ENCODE measurements at places on chromosomes 1 and 21.

GRCh38 chr1:13513895-13514546 is at the start of gene LRRC38:
Gene LRRC38, minus strand, starts transcription at chr1:13514003. Its CDS starts 410 bp downstream, at chr1:13513593.
- no peak for DNase-seq

DNA sequence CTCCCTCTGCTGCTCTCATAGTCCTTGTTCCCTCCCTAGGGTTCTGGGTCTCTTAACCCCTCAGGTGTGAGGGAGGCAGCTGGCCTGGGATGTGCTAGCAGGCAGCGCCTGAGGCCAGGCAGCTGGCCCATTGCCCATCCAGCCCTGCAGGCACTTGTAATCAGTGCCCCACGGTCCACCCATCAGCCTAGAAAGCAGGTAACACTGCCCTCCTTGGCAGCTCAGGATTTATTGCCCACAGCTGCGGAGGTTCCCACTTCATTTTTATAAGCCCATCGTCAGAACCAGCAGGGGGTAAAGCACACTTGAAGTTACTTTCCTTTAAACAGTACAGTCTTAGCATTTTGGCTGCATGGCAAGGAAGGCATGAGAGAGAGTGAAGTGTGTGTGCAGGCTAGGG is 70.6 kb downstream of the TMEM53 start:
- DNase-seq: no peak

DNA sequence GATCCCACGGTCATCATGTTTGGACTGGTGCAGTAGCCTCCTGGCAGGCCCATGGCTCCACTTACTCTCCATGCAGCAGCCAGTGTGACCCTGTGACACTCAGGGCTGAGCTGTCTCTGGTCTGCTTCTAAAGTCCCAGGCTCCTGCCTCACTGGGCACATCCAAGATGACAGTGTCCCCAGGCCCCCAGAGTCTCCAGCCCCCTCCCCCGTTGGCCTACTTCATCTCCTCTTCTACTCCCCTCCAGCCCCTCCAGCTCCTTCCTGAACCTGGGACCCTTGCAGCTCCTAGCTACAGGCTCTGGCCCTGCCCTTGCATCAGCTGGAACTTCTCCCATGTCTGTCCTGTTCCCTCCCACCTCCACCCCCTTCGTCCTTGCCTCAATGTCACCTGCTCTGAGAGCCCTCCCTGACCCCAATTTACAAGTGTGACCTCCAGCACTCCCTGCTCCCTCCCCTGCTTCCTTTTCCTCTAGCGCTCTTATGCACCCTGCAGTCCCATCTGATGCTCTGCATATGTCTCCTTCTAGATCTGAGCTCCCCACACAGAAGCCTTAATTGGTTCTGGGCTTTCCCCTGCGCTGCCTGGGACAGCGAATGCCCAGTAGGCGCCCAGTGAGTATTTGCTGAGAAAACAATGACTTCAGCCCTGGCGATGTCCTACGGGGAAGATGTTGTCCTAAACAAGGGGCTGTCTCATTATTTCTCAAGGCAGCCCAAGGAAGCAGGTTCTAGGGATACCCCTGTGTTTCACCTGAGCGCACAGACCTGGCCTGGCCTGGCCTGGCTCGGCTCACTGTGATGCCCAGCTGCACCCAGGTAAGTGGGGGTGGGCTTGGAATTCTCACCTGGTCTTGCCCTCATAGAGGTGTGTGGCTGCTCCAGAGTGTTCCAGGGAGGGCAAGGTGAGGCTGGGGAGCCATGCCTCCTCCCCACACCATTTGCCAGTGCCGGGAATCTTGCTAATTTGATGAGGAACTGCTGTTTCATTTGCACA is 600.6 kb downstream of the PTPRU start:
- DNase-seq: no peak

DNA sequence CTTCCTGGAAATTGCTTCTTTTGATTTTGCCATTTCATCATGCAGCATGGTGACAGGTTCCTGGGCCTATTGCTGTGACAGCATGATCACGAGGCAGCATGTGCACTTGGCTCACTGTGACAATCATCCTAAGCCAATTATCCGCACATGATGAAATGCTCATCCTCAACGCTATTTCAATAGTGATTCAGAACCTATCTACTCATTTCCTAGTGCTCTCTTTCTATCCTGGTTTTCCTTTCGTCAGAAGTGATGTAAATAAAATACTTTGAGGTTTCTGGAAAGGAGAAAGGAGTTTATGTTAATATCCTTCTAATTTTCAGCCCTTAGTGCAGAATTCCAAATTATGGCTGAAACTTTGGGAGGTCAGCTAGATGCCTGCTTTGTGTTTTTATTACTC is 110.6 kb upstream of the ADAMTS5 start:
- no peak for DNase-seq

DNA sequence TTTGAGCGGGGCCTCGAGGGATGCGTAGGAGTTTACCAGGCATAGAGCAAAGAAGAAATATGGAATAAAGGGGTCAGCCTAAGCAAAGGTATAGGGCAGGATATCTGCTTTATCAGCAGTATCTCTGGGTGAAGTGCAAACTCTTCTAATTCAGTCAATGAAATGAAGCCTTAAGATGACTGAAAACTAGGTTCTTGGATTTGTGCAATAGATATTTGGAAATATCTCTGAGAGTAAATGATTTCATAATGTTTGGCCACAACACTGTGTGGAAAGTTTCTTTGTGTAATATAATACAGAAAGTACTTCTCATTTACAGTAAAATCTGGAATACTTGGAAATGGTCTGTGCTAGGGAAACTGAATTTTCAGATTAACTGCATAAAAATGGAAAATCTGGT is 26.1 kb downstream of the KCNJ15 start:
- DNase-seq: no peak

GRCh38 chr1:192787914-192788585 is 20.8 kb upstream of the RGS2 start:
- no peak for DNase-seq

DNA sequence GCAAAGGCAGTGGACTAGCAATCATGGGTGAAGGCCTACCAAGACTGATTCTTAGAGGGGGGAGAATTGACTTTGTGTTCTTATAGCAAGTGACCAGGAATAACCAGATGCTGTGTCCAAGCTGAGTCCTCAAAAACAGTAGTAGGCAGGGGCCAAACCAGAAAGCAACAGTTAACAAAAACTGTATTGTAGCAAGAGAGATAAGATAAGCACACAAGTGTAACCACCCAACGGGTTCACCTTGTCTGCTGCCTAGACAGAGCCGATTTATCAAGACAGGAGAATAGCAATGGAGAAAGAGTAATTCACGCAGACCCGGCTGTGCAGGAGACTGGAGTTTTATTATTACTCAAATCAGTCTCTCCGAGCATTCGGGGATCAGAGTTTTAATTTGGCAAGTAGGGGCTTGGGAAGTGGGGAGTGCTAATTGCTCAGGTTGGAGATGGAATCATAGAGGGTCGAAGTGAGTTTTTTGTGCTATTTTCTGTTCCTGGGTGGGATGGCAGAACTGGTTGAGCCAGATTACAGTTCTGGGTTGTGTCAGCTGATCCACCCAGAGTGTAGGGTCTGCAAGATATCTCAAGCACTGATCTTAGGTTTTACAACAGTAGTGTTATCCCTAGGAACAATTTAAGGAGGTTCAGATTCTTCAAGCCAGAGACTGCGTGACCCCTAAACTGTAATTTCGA is 8.3 kb upstream of the CSRP1 start:
- no peak for DNase-seq
